Stimulated activated CD8-positive, alpha-beta memory T cell treated with anti-CD3 and anti-CD28 coated beads, Interleukin-15, amount 100 ng/mL, for 48 hours (primary cell): ENCODE measurements at places on chromosomes 7 and 10.
A peak's percentile ranks its signal among the peaks of the same experiment; 100 is the strongest.

GRCh38 chr7:118754608-118755007, 530.1 kb downstream of the ANKRD7 start:
- no peak for DNase-seq

DNA sequence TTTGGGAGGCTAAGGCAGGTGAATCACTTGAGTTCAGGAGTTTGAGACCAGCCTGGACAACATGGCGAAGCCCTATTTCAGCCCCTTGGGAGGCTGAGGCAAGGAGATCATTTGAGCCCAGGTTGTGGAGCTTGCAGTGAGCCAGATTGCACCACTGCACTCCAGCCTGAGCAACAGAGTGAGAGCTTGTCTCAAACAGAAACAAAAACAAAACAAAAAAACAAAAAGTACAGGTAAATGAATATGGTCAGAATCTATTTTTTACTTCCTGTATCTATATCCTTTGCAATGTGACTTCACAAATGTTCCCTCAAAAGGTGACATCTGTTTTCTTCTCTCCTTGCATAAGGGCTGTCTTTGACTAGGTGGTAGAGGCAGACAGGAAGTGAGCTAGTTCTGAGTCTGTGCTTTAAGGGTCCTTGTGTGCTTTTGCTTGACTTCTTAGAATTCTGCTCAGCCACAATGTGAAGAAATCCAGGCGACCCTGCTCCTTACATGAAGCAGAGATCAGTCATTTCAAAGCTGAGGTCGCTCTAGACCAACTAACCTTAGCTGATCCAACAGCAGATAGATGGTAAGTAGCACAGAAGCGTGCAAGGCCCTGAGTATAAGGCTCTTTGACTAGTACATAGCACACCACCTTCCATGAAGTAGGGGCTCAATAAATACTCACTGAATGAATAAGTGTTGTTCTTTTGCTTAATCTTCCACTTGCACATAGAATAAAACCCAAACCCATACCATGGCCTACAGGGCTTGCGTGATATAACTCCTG, 423.2 kb upstream of the PCDH15 start:
- DNase-seq: no peak

GRCh38 chr7:26460351-26461085, 168.9 kb downstream of the SNX10 start:
- DNase-seq: no peak

- no peak for DNase-seq
Observed at GRCh38 chr10:71233482-71233892, 21.1 kb downstream of the UNC5B start.

GRCh38 chr10:15943426-15943825, 83.1 kb upstream of the MINDY3 start:
- no peak for DNase-seq

- no peak for DNase-seq
Observed at GRCh38 chr7:47552621-47553020, 29.3 kb downstream of the TNS3 start.

GRCh38 chr7:116097365-116098009, 66.9 kb upstream of the TFEC start:
- DNase-seq: no peak

- no peak for DNase-seq
Observed at GRCh38 chr10:116098411-116099022, 174.5 kb downstream of the GFRA1 start.

GRCh38 chr10:7734821-7735220, 31.7 kb downstream of the ITIH2 start:
- DNase-seq: no peak

DNA sequence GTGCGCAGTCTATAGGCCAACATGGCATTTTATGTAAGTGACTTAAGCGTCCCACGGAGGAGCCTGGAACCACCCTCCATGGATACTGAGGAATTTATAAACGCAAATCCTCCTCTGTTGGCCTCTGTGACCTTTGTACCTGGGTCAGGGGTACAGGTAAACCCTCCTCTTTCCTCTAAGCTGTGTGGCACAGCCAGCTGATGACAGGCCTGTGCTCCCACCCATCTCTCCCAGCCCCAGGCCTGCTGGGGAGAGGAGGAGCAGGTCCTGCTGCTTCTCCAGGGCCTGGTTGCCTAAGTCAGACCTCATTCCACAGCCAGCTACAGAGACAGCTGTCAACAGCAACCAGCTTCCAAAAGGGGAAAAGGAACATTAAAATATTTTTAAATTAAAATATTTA, 5.0 kb downstream of the AVPI1 start:
- DNase-seq: no peak

DNA sequence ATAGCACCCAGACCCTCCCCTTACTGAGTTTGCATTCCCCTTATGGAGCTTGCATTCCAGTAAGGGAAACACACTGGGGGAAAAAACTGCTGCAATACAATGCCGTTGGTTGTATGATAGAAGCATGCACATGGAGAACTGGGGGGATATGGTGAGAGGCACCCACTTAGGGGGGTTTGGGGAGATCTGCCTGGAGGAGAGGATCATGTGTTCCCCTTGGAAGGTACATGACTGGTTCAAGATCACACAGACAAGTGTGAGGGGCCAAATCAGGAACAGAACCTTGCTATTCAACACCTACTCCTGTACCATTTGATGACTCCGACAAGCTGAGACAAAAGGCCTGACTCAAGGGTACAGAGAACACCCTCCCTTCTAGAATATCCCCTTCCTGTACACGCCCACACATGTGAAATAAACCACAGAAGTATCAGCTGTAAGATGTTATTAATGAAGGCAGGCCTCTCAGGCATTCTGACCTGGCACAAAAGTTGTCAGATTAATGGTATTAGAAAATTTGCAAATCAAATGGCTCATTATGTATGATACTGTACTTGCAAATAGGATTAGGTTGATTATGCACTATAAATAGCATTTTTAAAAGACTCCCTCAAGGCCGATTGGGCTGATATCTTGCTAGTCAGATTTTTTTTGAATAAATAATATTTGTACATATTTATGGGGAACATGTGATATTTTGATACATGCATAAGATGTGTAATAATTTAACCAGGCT, 122.2 kb downstream of the NPY start:
- DNase-seq: no peak

- DNase-seq: no peak
Observed at GRCh38 chr10:110474826-110475225, 22.9 kb upstream of the DUSP5 start.

- no peak for DNase-seq
Observed at GRCh38 chr10:43215758-43216455, 51.0 kb downstream of the RASGEF1A start.

DNA sequence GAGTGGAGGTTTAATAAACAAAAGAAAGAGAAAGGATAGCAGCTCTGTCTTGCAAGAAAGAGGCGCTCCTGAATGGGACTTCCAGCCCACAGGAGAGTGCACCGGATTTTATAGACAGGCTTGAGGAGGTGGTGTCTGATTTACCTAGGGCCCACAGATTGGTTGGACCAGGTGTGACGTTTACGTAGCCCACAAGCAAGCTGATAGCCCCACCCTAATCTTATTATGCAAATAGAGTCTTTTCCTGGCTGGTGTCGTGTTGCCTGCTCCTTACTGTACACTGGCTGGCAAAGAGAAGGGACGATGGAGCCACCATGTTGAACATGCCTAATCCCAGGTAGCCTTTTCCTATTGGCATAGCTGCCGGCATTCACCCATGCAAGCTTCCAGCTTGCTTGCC, 319.7 kb upstream of the POM121L12 start:
- no peak for DNase-seq

- DNase-seq: no peak
Observed at GRCh38 chr7:83575436-83575835, 73.5 kb downstream of the SEMA3E start.

DNA sequence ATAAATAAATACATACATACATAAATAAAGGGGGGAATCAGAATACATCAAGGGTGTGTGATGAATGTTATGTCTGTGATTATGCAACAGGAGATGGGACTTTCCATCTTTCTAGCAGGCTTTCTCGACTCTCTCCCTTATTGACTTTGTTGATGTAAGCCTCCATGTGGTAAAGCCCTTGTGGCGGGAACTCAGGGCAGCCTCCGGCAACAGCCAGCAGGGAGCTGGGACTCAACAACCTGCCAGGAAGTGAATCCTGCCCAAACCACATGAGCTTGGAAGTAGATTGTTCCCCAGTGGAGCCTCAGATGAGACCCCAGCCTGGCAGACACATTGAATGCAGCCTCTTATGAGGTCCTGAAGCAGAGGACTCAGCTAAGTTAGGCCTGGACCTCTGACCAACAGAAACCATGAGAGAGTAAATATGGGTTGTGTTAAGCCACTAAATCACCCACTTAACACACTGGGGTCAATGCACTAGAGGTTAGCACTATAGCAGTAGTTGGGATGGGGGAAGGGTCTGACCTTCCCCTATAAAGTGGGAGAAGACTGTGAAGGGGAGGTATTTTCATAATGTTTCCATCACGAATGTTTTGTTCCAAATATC, 104.0 kb downstream of the JCAD start:
- DNase-seq: no peak

GRCh38 chr10:61452655-61453641, at the start of gene TMEM26:
Gene TMEM26 (minus strand): TSS chr10:61453381. CDS start chr10:61453081, 300 bp downstream.
- no peak for DNase-seq

DNA sequence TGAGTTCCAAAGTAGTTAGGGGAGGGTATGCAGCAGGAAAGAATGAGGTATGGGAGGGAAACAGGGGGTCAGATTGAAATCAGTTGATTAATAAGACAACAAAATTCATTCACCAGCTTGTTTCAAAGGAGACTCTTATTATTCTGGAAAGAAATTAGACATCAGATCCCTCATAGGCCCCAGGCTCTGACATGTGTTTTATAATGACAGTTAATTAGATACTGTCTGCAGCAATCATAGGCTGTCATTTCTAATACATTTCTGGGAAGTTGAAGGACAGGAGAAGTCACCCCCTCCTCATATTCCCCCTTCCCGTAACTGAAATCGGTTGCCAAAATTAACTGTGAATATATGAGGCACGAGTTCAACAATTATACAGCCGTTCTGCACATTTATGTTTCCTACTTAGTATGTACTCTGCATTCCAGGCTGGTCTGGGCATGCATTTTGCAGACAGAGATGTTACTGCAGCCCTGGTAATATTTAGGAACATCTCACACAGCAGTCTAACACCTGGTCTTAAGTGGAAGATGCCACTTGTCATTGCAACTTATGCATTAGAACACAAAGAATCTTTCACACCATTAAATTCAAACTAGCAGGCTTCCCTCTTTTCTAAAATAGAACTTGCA, 355.2 kb upstream of the LRGUK start:
- no peak for DNase-seq

DNA sequence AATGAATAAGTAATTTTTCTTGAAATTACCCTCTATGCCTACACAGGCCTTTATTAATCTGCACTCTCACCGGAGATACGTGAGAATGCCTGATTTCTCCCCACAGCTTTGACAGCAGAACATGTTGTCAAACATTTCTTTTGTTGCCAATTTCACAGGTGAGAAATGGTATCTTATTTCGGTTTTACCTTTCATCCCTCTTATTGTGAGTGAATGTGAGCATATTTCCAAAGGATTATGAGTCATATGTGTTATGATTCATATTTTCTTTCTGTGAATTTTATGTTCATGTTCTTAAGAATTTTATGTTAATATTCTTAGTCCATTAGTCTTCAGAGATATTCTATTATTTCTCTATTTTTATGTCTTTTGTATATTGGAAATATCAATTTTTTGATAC, 965.1 kb downstream of the CCSER2 start:
- no peak for DNase-seq

DNA sequence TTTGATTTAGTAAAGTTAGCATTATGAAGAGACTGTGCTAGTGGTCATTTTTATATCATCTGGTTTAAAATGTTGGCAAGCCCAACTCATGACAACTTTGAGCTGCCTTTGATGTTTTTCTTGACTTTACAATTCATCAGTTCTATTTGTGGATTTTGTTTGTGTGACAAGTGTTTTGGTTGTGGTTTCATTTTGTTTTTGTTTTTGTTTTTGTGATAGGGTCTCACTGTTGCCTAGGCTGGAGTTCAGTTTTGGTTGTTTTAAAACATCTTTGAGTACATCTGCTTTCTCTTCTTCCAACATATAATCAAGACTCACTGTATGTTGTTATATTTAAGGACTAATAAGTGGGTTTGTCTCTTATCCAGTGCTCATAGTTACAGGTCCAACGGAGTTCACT, 17.6 kb upstream of the SFR1 start:
- no peak for DNase-seq

DNA sequence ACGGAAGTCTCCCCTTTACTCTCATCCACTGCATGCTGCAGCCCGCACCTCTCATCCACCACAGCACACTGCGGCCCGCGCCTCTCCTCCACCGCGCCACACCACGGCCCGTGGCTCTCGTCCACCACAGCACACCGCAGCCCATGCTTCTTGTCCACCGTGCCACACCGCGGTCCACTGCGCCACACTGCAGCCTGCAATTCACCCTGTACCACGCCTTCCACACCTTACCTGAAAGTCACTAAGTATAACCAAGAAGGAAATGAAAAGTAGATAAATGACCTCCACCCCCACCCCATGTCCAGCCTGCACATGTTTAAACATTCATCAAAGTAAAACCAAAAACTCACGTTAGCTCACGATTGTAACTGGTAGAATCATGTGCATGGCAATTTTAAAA, 176.1 kb downstream of the DIP2C start:
- DNase-seq: no peak

DNA sequence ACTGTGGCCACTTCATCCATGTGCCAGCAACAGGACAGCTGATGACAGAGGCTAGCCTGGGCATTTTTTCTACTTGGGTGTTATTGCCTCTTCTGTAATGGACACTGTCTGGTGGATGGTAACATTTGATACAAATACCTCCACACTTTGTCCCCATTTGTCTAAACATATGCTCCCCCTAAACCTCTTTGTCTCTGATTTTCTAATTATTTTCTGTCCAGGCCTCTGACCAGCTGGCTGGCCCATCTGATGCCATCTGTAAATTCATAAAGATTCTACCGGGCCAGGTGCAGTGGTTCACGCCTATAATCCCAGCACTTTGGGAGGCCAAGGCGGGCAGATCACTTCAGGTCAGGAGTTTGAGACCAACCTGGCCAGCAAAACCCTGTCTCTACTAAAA, 84.7 kb upstream of the IFRD1 start:
- no peak for DNase-seq

GRCh38 chr7:39414224-39415035, 151.8 kb upstream of the YAE1 start:
- peak; percentile 35 for DNase-seq

- no peak for DNase-seq
Observed at GRCh38 chr7:92330835-92331438, 85.2 kb downstream of the ANKIB1 start.

- no peak for DNase-seq
Observed at GRCh38 chr7:157522189-157522588, 185.4 kb downstream of the DNAJB6 start.

DNA sequence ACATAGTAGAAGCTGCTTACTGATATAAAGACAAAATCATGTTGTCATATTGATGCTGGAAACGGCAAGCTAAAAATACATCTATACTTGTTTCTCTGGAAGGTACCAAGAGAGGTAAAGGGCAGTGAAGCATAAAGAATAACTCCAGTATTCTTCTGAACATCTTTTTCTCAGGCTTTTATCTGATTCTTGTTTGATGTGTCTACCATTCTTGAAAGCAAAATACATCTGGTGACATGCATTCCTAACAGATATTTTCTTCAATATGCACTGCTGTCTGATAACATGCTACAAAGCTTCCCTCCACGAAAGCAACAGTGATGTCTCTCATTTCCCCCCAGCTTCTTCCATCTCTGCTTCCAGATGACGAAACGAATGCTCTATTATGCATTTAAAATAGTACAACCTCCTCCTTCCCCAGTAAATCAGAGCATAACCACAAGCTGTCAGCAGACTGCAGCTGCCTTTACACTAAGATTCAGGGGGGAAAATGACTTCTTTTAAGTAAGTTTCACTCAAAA, 100.8 kb downstream of the ARHGAP21 start:
- DNase-seq: no peak

- DNase-seq: peak; percentile 42
Observed at GRCh38 chr7:116500078-116500853, 728 bp downstream of the CAV2 start.
